ENCODE measurements at places on chromosomes 12 and 14.

GRCh38 chr12:95102916-95103671 lies 29.7 kb upstream of the NR2C1 start:
- no peak for DNase-seq

DNA sequence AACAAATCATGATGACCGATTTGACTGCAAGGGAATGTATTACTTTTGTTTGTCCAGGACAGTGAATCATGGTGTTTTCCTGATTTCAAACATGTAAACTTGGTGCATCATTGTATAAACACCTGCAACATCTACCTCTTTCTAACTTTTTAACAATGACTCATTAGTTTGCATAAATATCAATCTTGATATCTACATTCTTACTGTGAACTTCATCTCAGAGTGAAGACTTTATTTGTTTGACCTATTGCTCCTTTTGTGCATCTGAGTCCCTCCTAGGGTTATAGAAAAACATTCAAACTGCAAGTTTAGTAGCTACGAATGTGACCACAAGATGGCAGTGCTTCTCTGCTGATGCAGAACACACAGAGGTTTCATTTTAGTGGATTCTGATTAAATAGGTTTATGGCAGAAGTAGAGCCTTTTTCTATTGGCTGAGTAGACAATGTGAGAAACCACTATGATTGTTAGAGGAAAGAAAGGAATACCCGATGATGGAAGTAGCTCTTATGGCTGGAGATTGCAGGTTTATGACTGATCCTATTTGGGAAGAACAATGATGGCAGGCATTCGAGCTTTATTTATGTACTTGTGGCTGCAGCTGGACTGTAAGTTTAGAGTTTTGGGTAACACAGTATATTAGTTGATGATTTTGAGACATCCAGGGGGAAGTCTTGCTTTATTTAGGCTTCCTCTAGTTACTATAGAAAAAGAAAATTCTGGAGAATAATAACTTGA lies 244.2 kb upstream of the OR4E1 start:
- peak; percentile 22 for DNase-seq

GRCh38 chr12:47408171-47408871 lies 297.5 kb downstream of the RPAP3 start:
- no peak for DNase-seq

DNA sequence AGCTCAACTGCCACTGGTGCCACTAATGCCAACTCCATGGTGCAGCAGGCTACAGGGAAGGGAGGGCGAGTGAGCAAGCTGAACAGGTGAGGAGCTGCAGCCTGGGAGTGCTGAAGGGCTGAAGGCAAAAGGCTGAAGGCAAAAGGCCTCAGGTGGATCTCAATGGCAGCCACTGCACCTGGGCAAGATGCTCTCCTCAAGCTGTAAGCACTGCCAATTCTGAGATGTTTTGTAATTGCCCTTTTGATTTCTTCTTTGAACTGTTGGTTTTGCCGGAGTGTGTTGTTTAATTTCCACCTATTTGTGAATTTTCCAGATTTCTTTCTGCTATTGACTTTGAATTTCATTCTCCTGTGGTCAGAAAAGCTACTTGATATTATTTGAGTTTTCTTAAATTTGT lies 97.6 kb downstream of the PIK3C2G start:
- no peak for DNase-seq

DNA sequence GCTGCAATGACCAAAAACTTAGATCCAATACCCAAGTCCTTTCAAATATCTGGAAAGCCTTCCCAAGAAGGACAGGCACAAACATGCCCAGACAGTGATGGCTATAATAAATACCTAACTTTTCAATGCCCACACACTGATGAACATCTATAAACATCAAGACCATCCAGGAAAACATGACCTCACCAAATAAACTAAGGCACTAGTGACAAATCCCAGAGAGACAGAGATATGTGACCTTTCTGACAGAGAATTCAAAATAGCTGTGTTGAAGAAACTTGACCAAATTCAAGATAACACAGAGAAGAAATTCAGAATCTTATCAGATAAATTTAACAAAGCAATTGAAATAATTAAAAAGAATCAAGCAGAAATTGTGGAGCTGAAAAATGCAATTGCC lies 38.7 kb upstream of the INSM2 start:
- no peak for DNase-seq

DNA sequence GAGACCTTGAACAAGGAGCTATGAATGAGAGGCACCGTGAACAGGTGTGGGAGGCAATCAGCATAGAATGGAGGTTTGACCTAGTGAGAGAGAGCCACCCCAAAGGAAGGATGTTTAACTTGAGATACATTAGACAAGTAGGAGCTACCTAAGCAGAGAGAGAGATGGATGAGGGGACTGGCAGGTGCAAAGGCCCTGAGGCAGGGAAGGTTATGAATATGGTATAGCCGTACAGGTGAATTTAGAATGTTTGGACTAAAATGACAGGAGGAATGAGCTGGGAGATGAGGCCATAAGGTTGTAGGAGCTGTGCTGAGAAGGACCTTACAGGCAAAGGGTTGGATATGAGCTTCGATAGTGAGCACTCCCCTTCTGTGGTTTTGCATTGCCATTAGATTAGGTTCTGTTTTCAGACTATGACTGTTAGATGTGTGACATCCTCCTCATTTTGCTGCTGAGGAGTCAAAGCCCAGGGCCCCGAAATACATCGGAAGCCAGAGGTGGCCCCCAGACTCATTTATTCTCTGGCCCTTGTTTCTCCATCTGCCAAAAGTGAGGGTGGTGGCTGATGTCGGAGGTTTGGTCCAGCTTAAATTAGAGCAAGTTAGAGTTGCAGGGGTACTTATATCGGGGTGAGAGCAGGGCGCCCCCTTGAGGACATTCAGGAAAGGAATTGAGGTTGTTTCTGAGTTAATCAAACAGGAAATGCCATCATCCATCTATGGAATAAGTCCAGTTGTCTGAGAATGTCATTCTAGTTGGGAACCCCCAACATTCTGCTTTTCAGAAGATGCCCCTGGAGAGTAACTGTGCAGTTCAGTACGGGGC lies 29.4 kb downstream of the SLC24A4 start:
- DNase-seq = no peak

DNA sequence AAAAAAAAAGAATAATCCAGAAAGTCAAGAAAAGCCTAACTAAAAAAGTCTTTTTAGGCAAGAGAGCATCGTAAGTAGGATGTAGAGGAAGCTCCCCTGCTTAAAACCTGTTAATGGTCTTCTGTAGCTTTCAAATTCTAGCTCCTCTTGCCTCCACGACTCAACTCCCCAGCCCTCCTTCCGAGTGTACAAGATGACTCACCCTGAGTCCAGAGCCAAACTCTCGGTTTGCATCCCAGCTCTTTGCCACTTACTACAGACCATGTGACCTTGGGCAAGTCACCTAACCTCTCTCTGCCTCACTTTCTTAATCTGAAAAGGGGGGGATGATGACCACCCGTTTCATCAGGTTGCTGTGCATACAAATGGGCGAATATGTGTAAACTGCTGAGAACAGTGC lies 460.4 kb downstream of the DPF3 start:
- DNase-seq = no peak

- DNase-seq = no peak
Observed at GRCh38 chr12:120961604-120962531, 16.5 kb upstream of the HNF1A start.

GRCh38 chr14:81591266-81591665 lies 57.6 kb upstream of the SEL1L start:
- no peak for DNase-seq

DNA sequence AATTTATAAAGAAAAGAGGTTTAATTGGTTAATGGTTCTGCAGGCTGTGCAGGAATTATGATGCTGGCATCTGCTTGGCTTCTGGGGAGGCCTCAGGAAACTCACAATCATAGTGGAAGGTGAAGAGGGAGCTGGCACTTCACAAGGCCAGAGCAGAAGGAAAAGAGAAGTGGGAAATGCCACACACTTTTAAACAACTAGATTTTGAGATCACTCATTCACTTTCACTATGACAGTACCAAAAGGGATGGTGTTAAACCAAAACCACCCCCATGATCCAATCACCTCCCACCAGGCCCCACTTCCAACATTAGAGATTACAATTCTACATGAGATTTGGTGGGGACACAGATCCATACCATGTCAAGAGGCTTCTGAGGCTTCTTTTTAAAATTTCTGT lies 62.6 kb downstream of the SLC38A4 start:
- no peak for DNase-seq

GRCh38 chr12:45634273-45634917 lies 95.1 kb upstream of the ARID2 start:
- DNase-seq = no peak

DNA sequence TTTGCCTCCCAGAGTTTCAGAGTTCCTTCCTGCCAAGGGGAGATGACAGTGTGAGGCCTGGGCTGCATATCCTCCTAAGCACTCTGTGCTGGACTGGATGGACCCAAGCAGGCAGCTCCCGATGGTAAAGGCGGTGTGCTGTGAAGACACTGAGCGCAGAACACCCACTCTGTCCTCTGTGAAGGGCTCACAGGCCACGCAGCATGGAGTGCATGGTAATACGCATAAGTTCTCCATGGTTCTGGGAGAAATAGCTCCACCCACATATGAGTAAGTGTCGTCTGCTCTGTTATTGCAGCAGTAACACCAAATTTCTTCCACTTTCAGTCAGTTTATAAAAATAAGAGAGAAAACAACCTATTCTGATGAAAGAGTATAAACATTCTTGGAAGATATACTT lies 55.8 kb downstream of the TMEM30B start:
- DNase-seq = no peak

GRCh38 chr12:49687941-49688340 lies 19.3 kb downstream of the FMNL3 start:
- no peak for DNase-seq

Data from right hindlimb (tissue), 1 donor.